AG04450 (cell line): ENCODE measurements at places on chromosomes 5 and 9. TPM values are rescaled to one million over a fixed set of nuclear protein-coding genes. Genes with fewer than 3 reads are reported as not detected.
A peak's percentile ranks its signal among the peaks of the same experiment; 100 is the strongest.

DNA sequence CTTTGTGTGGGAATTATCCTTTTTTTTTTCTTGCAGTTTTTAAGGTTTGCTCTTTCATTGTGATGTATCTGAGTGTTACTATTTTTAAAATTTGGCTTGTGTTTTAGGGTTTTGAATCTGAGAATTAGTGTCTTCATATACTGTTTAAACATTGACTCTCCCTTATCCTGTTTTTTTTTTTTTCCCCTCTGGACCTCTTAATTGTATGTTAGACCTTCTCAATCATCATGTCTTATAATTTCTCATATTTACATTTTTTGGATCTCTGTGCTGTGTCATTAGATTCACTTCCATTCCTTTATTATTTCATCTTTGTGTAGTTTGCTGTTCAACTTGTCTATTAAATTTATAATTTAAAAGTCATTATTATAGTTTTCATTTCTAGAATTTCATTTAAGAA, 47.0 kb downstream of the SCAMP1 start:
- no peak for DNase-seq

DNA sequence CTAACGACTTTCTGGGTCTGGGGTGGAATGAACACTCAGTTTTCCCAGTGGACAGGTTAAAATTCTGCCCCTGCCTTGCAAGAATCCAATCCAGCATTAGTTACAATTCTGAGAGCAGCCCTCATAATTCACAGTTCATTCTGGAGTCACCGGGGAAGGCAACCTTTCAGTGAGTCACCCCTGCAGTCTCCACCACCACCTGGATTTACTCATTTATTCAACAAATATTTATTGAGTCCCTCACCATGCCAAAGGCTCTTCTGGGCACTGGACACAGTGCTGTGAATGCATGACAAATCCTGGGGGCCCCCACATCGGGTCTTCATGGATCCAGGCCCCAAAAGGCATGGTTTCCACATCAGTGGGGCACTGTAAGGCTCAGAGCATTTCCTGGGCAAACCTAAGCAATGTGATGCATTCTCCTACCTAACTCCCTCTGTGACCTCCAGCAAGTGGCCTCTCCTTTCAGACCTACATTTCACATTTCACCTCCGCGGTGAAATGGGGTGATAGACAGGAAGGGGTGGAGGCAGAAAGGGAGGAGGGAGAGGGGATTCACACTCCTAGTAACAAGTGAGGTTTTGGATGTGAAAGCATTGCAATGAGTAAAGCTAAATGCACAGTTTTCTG, 6.4 kb upstream of the MSX2 start:
- DNase-seq = no peak

DNA sequence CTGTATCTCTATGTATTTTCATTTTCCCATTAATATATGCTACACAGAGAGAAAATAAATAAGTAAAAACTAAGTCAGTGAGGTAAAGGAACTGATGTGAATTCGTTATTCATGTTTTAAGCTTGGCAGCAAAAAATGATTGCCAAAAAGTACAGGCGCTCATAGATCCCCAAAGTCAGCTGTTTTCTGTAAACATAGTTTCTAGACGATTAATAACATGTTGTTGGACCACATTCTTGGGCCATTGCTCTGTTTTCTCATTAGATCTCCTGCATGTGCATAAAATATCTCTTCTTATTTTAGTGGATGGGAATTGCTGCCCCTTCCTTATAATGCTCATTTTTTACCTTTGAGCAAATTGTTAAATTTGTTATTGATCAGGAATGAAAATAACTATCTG, 215.2 kb downstream of the TLE1 start:
- DNase-seq = no peak

- DNase-seq = peak; percentile 34
Measured at GRCh38 chr5:55407059-55407684, 99.4 kb downstream of the MTREX start.

GRCh38 chr9:3477236-3477834, 48.5 kb downstream of the RFX3 start:
- DNase-seq = no peak

GRCh38 chr5:155729684-155730059, 597.3 kb upstream of the SGCD start:
- no peak for DNase-seq

- DNase-seq = no peak
Measured at GRCh38 chr9:96649620-96650324, 5.3 kb downstream of the PRXL2C start.

- DNase-seq = no peak
Measured at GRCh38 chr5:140238756-140239155, 63.8 kb downstream of the CYSTM1 start.

DNA sequence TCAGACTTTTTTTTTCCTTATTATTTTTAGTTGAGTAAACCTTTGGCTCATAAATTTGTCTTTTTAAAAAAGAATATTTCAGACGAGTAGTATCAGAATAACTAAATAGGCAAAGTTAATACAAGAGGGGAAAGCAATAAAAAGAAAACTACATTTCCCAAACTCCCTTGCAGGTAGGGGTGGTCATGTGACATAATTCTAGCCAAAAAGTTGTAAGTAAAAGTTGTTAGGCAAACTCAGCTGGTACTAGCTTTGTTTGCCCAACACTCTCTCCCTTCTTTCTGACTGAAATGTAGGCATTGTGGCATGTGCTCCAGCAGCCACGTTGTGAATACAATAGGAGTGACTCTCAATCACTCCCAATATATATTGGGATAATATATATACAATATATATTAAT, 20.9 kb downstream of the GIN1 start:
- no peak for DNase-seq

Gene SPATA31D4
- not detected in 2 replicates for polyA plus RNA-seq
